ENCODE measurements at places on chromosomes 6 and 20.

DNA sequence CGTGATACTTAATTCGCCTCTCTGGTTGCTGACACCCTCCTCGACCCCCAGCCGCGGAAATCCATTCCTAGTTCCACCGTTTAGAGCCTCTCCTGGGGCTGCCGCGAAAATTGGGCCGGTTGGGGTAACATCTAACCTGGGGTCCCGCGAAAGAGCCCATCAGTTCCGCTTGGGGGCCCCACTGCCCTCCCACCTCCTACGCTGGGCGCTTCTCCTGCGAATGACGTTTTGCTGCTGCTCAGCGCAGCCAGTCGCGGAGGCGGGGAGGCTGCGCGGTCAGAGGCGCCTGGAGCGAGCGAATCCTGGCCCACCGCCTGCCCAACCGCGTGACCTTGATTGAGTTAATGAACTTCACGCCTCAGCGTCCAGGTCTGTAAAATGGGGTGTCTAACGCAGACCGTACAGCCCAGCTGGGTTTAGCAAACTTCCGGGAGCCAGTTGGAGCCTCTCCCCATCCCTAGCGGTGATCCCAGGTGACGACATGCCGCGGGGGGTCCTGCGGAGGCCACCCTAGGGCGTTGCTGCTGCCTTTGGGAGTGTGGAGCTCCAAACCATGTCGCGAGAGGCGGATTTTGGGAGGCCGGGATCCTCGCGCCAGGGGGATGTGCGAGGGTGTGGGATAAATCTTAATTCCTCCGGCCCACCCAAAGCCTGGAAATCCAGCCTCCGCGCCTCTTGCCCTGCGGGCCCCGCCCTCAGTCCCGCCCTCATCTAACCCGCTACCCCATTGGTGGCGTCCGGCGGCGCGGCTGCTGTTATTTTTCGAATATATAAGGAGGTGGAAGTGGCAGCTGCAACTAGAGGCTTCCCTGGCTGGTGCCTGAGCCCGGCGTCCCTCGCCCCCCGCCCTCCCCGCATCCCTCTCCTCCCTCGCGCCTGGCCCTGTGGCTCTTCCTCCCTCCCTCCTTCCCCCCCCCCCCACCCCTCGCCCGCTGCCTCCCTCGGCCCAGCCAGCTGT, at the start of gene CDC25B:
Gene CDC25B, plus strand, starts transcription at position 800 of the 958 bp plus-strand sequence. CDS start 222 bp downstream, outside the sequence.
- peak; percentile 94 for DNase-seq

DNA sequence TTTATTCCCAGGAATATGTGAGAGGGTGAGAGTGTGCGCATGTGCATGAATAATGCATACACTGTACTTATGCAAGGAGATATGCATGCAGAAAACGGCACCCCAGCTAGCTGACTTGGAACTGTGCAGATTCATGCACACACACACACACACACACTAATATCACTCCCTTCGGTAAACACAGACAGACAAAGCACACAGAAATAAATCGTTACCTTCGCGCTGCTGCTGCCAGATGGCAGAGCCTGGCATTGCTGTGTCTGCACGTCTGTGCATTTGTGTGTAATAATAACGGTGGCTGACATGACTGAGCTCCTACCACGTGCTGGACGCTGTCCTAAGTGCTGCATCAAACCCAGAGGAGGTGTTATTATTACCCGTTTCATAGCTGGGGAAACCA, 36.8 kb downstream of the PREX1 start:
- no peak for DNase-seq

- DNase-seq, result no peak
These were observed 35.9 kb upstream of the MYLIP start for GRCh38 chr6:16092990-16093389.

DNA sequence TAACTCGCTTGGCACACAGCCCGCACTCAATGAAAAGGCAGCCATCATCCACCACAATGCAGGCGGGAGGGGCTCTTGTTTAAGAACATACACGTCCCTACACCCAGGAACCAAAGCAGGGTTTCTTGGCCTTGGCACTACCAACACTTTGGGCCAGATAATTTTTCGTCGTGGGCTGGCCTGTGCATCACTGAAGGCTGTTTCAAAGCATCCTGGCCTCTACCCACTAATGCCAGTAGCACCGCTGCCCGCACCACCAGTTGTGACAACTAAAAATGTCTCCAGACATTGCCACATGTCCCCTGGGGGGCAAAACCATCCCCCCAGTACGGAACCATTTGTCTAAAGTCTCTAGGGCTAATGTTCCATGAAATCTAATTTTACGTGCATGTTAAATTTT, 13.0 kb downstream of the UQCC2 start:
- DNase-seq, result no peak

DNA sequence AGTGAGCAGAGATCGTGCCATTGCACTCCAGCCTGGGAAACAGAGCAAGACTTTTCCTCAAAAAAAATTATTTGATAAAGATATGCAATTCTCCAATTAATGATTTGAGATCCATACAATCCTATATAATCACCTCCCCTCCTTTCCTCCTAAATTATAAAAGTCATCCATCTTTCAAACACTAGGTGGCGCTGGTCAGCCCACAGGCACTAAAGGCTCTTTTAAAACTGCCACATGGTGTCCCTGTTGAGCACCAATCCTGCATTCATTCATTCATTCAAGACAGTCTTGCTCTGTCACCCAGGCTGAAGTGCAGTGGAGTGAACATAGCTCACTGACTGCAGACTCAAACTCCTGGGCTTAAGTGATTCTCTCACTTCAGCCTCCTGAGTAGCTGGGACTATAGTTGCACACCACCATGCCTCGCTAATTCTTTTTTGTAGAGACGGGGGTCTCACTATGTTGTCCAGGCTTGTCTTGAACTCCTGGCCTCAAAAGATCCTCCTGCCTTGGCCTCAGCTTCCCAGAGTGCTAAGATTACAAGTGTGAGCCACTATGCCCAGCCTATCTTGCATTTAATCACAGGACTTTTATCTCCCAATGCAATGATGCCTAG, 58.7 kb upstream of the SLC2A12 start:
- DNase-seq, result peak; percentile 58

DNA sequence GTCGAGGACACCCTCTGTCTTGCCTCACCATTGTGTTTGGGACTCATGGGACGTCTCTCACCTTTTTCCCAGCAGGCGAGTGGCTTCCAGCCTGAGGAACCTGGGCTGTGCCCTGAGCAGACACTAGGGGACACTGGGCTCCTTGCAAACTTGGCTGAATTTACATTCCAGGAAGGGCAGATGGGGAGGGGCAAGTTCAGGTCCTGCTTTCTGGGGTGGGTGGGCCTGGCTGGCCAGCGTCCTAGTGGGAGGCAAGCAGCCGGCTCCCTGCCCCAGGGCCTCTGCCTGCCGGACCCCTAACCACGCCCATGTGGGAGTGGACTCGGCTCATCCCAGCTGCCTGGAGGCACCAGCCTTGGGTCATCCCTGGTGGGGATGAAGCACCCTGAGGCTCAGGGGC, 48.2 kb upstream of the MLN start:
- peak; percentile 60 for DNase-seq

GRCh38 chr6:22751223-22751622, 181.9 kb downstream of the HDGFL1 start:
- no peak for DNase-seq

- no peak for DNase-seq
These were observed 760.6 kb upstream of the CHD6 start for GRCh38 chr20:42378826-42379225.

DNA sequence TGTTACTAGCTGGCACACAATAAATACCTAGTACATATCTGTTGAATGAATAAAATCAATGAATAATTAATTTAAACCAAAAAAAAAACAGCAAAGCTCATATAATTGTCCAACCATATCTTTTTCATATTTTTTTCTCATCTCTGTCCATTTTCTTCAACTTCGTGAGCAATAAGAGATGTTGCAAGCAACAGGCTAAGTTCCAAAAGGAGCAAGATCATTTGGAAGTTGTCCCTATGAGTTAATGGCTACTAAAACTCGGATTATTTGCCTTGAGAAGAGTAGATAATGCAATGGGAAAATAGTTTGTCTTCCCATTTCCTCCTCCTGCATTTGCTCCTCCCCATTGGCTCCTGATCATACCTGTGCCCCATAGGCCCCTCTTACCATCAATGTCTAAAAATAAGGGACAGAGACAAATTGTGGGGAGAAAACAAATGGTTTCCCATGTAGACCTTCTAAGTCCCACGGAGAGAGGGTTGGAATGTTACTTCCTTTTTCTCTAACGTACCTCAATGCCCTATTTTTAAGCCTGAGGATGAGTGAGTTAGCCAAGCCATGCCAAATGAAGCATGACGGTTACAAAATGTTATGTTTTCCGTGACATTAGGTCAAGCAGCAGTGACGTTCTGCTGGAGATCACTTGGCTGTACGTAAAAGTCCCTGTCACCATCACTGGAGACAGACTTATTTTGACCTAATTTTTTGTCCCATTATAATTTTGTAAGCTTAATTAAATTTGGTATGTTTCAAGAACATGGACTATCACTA, 217.3 kb upstream of the PREP start:
- no peak for DNase-seq

DNA sequence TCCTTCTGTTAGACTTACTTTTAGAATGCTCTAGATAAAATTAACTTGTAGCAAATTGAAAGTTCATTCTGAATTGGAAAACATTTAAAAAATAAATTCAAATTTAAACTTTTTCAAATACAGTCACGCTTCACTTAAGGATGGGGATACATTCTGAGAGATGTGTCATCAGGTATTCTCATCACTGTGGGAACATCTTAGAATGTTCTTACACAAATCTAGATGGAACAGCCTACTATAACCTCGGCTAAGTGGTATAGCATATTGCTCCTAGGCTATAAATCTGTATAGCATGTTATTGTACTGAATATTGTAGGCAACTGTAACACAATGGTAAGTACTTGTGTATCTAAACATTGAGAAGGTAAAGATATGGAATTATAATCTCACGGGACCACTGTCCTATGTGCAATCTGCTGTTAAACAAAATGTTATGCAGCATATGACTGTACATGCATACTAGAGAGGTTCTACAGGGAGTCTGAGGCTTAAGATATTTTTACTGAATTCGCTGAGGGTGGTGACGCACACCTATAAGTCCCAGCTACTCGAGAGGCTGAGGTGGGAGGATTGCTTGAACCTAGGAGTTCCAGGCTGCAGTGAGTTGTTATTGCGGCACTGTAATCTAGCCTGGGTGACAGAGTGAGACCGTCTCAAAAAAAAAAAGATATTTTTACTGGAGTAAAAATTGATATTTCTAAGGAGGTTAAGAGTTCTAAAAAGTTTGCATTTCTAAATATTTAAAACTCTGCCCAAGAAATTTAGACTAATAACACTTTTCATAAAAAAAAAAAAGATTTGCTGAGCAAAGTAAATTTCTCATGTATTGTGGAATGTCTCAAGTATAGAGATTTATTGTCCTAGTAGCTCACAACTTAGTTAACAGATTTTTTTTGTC, 87.3 kb upstream of the TULP1 start:
- no peak for DNase-seq

DNA sequence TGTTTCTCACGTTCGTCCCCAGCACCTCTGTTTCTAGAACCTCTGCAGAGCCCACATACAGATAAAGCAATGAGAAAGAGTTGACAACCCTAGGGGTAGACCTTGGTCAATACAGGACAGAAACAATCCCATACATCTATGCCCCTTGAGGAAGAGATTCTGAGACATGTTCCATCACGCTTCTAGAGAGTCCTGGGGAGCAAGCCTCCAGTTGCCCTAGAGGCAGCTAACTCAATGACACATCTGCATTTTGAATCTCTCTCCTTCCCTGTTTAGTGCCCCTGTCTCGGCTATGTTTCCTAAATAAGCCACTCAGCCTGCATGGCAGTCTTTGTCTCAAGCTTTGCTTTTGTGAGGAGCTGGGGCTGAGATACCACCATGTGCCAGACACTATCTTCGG, 435.3 kb downstream of the CD83 start:
- no peak for DNase-seq

DNA sequence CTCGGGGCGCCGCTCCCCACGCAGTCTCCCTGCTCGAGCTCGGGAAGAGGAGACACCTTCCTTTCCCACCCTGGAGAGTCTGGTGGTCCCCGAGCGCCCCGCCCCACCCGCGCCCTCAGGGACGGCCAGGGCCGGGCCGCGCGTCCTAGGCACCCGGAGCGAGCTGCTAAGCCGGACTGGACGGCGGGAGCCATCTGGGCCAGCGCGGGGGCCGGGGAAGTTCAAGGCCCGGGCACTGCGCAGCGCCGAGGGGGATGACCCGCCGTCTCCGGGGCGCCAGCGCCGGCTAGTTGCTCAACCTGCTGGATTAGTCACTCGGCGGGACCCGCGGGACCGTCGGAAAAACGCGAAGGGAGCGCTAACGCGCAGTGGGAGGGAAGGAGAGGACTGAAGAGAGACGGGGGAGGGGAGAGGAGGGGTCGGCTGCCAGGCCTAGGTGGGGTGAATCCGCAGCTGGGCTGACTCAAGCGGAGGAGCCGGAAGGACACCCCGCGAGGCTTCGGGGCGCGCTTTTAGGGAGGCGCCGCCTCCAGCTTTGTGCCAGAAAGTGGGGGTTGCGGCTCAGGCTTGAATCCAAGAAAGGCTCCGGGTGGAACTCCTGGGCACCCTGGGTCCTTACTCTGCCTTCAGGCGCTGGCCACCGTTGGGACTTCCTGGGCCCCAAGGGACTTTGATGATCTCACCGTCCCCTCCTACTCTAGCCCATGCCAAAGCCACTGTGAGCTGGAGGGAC, 75.7 kb upstream of the FOXP4 start:
- DNase-seq, result no peak

GRCh38 chr6:31407699-31408098, 4.3 kb downstream of the MICA start:
- DNase-seq, result no peak

GRCh38 chr6:53440336-53440945, 91.7 kb upstream of the ELOVL5 start:
- no peak for DNase-seq

GRCh38 chr20:1333462-1334369, 4.8 kb upstream of the SDCBP2 start:
- no peak for DNase-seq

GRCh38 chr6:109186012-109186411, 90.7 kb downstream of the CEP57L1 start:
- DNase-seq, result no peak

GRCh38 chr6:25175196-25175595, 104.0 kb upstream of the CARMIL1 start:
- DNase-seq, result no peak

DNA sequence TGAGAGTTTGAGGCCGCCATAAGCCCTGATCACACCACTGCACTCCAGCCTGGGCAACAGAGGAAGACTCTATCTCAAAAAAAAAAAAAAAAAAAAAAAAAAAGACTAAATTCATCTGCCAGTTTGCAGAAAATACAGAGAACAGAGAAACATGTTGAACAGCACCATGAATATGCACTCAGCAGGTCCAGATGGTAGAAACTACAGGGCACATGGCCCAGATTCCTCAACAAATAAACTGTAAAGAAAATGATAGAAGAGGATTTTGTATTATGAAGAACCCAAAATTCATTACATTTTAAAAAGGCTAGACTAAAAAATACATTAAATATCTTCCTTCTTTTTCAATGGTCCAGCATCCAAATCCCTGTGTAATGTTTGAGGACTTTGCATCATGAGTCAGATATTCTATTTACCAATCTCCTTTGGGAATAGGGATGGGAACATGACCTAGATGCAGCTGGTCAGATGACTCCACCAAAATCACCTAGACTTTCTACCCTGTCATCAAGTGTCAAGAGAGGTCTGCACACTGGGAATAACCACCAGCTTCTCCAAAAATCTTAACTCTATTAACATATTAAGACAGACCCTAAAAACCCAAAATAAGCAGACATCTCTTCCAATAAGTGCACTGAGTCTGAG, 189.1 kb upstream of the TCF21 start:
- no peak for DNase-seq

GRCh38 chr6:30127238-30128093, 8.5 kb upstream of the TRIM40 start:
- DNase-seq, result no peak
